ENCODE measurements at places on chromosomes 2 and 18.

- DNase-seq, result no peak
Observed at GRCh38 chr2:216113572-216113971, 4.4 kb downstream of the XRCC5 start.

DNA sequence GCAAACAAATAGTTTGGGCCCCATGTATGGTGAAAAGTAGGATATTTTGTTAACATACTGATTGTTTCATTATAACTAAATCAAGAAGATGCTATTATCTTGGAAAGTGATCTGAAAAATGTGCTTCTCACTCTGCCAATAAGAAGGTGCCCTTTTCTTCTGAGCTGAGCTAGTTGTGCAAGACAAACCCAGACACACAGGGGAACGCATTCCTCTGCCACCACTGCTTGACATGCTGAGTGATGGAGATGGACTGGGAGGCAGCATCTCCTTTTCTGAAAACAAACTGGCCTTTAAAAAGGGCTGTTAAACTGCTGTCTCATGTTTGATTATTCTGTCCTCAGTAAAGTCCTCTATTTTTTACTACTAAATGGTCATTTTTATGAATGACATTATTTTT lies 1989.9 kb upstream of the CELF4 start:
- DNase-seq, result no peak

GRCh38 chr2:146954544-146954943 lies 890.3 kb upstream of the ACVR2A start:
- DNase-seq, result no peak

GRCh38 chr2:190862571-190862991 lies 18.0 kb upstream of the GLS start:
- no peak for DNase-seq

- DNase-seq, result no peak
Observed at GRCh38 chr2:67503066-67503795, 106.1 kb downstream of the ETAA1 start.

- DNase-seq, result no peak
Observed at GRCh38 chr2:2269426-2269825, 61.6 kb downstream of the MYT1L start.
